NCI-H1436 (cell line): ENCODE measurements at places on chromosomes 2 and 18.

GRCh38 chr2:96856776-96857666 is 795 bp downstream of the ANKRD39 start:
- no peak for DNase-seq

DNA sequence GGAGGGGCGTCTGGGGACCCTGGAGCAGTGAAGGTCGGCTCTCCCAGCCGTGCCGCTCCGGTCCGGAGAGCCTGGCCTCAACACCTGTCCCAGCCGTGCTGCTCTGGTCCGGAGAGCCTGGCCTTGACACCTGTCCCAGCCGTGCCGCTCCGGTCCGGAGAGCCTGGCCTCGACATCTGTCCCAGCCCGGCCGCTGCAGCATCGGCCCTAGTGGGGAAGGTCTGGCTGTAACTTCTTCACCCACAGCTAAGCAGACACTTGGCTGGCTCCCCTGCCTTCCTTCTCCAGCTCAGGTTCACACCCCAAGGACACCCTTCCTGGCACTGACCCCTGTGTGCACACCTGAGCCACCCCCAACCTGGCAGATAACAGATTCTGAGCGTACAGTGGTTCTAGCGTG is 4.6 kb downstream of the KCNG2 start:
- DNase-seq: no peak

DNA sequence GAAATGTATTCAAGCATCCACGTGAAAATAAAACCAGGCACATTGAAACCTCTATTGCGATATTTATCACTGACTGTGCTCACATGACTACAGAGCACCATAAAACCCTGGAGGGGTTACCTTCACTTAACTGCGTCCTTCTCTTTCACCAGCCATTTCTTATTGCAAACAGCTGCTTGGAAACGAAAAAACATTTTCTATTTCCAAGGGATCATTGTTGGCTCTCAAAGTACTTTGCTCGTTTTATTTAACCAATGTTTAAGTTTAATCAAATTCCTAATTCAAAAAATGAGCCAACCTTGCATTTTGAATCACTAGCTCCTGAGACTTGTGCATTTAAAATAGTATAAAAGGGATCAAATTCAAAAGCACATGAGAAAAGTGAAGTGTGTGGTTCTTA is 134.4 kb downstream of the OSR1 start:
- DNase-seq: no peak

DNA sequence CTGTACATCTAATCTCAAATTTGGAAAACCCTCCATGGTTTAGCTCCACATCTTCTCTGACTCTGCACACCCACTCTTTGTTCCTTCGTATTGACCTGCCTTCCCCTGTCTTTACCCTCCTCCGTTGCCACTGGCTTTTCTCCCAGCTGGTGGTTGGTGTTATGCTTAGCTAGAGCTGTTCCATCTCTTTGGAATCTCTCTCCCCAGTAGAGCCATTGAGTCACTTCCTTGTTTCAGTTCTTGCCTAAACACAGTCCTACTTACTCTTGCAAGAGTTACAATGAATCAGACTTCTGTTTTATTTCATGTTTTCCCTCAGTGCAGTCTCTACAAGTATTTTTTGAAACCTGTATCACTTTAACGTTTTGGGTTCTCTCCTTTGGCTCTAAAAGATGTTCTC is 263.9 kb downstream of the LTBP1 start:
- DNase-seq: no peak

GRCh38 chr2:197263077-197263476 is 47.5 kb downstream of the ANKRD44 start:
- no peak for DNase-seq

DNA sequence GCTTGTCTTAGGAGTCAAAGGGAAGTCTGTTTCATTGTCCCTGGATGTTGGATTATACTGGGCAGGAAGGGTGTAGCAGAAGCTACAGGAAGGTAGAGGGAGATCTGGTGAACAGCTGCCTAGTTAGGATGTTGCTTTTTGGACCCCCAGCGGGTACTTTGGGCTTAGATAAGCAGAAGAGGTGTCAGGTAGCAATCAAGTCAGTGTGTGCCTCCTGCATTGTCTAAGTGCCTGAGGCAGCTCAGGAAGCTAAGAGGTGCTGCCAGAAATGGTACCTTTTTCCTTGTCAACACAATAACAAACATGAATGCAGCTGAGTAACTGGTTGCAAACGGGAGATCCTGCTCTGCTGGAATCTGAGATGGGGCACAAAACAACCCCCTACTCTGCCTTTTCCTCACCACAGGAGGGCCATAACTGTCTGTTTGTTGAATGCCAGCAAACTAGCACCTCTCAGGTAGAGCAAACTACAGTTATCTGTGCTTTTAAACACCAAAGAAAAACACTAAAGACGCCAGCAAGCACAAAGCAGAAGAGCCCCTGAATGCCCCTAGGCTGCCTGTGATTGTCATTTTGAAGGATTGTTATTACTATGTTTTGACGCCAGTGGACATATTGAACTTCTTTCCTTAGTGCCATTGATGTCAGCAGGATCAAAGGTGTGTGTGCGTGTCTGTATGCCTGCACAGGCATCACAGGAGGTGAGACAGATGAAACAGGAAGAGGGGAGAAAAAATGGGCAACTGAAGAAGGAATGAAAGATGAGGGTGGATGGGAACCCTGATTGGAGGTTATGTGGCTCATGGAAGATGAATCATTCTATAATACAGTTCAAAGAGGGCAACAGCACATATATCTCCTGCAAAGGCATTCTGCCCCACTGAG is 151.4 kb downstream of the ETAA1 start:
- DNase-seq: no peak

GRCh38 chr2:48328159-48328809 is 201.7 kb upstream of the STON1 start:
- DNase-seq: no peak
